ENCODE measurements at places on chromosomes 2 and 18.
A peak's percentile ranks its signal among the peaks of the same experiment; 100 is the strongest.

GRCh38 chr18:79911344-79912270, 39.8 kb downstream of the SLC66A2 start:
- DNase-seq = no peak

DNA sequence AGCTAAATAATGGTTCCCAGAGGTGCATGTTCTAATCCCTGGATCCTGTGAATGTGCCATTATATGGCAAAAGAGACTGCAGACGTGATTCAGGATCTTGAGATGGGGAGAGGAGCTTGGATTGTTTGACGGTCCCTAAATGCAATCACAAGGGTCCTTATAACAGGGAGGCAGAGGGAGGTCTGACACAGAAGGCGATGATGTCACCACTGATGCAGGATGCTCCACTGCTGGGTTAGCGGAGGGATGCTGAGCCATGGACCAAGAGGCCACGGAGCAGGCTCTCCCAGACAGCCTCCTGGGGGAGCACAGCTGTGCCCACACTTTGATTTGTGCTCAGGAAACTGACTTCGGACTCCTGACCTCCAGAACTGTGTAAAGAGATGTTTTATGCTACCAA, 156.2 kb downstream of the UXS1 start:
- DNase-seq = no peak

DNA sequence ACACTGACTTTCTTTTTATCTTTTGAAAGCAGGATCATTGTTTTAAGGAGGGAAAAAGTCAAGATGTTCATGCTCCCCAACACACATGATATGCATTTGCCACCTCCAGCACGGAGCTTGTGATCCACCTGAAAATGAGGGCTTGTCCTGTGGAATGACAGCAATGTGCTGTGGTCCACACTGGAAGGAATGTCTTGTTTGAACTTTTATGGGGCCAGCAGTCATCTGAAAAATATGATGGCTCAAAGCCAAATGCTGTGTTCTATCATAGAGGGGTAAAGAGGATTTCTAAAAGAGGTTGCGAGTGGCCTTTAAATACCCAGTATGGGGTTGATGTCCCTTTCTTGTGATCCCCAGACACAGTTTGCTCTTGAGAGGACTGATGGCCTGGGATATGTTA, 226.5 kb upstream of the SPRED2 start:
- no peak for DNase-seq

DNA sequence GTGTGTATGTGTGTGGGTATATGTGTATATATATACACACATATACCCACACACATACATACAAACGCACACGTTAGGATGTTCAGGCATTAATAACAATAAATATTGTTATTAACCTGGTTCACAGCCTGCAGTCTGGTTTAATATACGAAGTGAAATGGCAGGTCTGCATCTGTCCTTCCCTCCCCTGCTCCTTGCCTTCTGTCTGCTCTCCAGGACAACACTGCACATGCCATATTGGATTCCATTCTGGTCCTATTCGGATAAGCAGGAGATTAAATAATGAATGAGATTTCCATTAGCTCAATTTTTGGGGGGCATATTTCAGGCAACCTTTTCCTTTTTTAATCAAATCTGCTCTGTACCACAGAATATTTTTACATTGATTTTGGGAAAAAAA, 158.0 kb downstream of the CELF4 start:
- no peak for DNase-seq

DNA sequence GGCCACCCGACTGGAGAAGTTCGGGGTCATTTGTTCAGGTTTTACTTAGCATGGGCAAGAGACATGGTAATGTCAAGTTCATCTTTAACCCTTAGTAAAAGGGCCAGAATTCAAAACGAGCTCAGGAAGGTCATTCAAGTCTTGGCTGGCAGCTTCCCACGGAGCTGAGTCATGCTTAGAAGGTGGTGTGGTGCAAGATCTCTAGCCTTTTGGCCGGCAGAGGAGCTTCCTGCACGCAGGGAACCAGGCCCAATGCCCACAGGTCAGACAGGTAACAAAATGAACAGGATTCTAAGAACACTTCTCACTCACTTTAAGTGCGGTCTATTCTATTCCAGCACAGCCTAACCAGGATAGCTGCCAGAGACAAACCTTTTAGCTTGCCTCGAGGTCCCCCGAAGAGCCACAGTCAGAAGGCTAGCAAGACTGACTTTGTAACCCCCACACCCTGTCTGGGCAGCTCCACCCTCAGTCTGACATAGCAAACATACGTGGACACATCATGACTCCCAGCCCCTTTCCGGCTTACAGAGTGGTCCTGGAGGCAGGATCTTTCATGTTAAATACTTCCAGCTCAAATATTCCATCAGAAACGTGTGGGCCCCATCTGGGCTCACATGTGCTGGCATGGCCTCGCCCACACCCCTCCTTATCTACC, 292.7 kb downstream of the BCL11A start:
- no peak for DNase-seq

DNA sequence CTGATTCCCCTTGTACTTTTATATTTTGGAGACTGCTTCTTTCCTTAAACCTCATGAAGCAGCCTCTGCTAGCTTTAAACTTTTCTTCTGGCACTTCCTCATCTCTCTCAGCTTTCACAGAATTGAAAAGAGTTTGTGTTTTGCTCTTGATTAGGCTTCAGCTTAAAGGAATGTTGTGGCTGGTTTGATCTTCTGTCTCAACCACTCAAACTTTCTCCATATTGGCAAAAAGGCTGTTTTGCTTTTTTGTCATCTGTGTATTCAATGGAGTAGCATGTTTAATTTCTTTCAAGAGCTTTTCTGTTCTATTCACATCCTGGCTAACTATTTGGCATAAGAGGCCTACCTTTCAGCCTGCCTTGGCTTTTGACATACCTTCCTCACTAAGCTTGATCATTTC, 36.3 kb upstream of the MSTN start:
- no peak for DNase-seq

DNA sequence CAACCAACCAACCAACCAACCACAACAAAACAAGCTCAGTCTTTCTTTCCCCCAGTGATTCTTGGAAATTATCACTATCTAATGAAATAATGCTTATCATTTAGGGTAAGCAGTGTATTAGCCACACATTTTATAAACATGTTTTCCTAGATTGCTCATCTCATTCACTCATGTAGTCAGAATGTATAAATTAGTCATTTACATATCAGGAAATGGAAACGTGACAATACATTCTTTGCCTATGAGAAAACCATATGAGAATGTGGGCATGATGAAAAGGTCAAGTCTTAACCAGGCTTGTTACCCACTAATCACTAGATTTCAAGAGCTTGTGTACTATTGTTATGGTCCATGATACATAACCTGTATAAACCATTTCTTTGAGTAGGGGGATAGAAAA, 1583.4 kb upstream of the PIK3C3 start:
- no peak for DNase-seq

GRCh38 chr18:76452357-76452756, 42.7 kb downstream of the ZNF516 start:
- no peak for DNase-seq

DNA sequence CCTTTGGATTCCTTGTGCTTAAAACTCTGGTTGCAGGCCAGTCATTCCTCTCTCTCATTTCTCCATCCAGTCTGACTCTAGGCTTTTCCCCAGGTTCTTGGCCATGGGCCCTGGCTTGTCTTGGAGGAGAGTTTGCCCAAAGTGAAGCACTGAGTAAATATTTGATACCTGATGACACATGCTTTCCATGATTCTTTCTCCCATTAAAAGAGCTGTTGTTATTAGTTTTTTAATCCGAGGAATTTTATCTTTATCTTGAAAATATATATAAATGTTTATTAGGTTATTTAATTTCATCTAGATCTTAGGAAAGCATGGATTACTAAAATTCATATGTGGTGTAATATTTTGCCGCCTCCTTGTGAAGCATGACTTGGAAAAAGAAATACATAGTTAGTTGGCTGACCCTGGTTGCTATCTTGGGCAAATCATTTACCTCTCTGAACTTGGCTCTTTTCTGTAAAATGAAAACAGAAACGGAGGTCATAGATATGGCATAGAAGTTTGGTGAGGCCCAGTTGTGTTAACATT, 650.1 kb downstream of the SLC4A3 start:
- no peak for DNase-seq

DNA sequence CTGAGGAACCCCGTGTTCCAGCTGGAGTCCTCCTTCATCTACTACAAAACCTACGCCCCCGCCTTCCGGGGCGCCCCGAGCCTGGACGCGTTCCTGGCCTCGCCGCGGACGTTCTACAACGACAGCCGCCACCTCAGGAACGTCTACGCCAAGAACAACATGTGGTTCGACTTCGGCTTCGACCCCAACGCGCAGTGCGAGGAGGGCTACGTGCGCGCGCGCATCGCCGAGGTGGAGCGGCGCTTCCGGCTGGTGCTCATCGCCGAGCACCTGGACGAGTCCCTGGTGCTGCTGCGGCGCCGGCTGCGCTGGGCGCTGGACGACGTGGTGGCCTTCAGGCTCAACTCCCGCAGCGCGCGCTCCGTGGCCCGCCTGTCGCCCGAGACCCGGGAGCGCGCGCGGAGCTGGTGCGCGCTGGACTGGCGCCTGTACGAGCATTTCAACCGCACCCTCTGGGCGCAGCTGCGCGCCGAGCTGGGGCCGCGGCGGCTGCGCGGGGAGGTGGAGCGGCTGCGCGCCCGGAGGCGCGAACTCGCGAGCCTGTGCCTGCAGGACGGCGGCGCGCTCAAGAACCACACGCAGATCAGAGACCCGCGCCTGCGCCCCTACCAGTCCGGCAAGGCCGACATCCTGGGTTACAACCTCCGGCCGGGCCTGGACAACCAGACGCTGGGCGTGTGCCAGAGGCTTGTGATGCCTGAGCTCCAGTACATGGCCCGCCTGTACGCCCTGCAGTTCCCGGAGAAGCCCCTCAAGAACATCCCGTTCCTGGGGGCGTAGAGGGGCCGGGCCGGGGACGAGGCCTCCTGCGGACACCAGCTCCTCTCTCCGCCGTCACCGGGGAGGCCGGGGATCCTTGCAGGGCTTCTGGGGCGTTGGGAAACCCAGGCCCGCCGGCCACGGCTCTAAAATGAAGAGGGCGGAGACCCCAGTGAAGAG, 5.3 kb upstream of the NEU4 start:
- DNase-seq = peak; percentile 44
